NCI-H2029 (cell line): ENCODE measurements at places on chromosomes 4 and X.

DNA sequence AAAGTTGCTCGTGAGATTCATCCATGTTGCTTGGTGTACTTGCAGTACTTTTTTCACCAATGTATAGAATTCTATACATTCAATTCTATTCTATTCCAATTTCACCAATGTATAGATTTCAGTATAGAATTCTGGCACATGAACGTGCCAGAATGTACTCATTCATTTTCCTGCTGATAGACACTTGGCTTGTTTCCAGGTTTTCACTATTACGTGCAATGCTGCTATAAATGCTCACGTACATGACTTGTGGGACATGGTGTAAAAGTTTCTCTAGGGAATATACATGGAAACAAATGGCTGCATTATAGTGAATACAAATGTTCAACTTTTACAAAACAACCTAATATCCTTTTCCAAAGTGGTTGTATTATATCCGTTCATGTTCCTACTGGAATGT, 6.8 kb upstream of the CXorf66 start:
- DNase-seq: no peak

GRCh38 chrX:23548164-23548563, 119.1 kb upstream of the PRDX4 start:
- no peak for DNase-seq

DNA sequence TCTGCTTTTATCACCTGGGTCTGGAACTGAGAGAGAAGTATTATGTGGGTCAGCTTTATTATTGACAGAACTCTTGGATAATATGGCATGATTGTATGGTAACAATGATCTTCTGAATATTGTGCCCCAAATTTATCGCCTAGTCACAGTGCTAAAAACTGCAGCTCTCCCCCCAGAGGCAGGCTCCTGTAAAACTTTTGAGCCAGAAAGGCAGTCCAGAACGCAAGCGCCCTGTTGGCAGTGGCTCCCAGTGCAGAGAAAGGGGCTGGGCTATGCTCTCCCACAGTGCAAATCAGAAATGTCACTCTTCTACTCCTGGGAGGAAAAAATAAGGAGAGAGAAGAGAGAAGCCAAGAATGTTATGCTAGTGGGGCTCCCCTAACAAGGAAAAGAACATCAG, 50.5 kb downstream of the HELT start:
- DNase-seq: no peak

DNA sequence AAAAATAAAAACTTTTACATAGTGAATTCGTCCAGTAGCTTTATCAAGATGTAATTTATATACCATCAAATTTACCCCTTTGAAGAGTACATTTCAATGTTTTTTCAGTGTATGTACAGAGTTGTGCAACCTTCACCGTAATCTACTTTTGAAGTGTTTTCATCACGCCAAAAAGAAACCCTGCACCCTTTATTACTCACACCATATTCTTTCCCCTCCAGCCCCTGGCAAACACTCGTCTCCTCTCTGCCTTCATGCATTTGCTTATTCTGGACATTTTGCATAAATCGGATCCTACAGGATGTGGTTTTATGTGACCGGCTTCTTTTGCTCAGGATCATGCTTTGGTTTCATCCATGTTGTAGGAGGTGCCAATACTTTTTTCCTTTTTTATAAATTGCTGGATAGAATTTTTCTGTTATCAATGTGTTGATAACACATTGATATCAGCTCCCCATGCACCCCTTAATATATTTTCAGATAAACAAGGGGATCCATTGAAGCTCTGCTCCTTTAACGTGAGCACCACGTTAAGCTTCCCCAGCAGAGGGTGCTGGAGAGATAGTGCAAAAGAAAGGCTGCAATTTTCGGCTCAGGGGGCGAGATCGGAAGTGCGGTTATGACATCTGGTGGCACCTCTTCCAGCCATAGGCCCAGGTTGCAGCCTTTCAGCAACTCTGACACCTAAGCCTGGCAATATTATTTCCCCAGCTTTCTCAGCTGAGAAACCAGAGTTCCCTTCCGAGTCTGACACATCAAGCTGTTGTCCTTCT, 100.1 kb upstream of the VCX3B start:
- DNase-seq: peak; percentile 13

DNA sequence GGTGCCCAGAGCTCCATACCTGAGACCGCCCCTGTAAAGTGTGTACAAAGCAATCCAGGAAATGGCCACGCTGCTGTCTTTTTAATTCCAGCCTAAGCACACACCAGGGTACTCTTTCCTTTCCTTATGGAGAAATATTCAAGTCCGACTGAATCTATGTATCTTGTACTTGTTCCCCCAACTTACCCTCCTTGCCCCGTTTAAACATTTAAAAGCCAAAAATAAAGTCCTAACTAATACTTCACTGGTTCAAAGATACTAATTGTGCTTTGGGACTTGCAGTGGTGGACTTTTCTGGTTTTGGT, 731 bp upstream of the AMMECR1 start:
- no peak for DNase-seq

DNA sequence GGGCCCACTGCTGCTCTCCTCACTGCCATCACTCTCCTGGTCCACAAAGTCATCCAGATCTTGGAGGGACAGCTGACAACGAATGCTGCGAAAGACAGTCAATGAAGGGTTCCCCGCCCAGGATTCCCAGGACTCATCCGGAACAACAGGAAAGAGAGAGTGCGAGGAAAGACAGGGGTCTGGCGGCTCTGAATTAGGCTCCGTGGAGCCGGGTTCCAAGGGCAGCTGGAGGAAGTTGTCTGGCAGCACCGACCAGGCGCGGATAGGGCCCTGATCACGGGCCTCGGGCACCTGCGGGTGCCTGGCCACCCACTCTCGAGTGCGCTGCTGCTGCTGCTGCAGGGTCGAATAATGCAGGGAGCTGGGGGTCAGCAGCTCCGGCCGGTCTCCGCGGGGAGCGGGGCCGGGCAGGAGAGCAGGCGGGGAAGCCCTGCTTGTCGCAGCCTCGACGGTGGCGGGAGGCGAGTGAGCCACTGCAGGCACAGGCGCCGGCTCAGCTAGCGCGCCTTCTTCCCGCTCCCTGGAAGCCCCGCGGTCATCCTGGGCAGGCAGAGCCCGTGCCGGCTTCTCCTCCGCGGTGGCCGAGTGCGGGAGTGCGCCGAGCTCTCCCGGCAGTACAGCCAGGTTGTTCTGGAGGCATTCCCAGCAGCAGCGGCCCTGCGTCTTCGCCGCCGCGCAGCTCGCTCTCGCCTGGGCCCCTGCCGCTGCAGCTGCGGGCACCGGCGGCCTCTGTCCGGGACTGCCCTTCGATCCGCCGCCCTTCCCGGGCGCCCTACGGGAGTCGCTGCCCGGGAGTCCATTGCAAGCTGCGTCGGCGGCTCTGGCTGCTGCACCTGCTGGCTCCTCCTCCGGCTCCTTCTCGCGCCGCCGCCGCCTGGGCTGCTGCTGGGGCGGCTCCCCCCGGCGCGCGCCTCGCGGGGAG, 1.1 kb downstream of the SOWAHB start:
- DNase-seq: peak; percentile 13

DNA sequence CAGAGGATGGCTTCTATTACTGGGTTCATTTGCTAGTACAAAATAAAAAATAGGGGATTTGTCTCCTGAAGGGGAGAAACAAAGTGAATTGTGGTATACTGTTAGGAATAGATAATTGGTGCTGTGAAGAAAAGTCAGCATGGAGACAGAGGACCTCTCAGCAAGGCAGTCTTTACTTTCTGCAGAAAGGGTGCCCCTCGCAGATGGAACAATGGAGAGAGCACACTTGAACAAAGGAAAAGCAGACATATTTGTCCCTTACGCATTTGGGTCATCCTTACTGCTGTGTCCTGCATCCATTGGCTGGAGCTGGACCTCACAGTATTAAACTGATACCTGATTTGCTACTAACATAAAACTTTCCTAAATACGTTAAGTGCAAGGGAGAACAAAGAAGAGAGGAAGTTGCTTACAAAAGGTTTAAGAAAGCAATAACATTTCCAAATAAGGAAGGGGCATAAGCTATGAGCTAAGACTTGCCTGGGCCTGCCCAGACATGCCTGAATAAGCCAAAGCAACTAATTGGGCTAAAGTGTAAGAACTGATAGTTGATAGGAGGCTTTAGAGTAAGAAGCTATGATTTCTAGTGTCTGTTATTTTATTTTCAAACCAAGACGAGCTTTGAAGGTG, 83.8 kb downstream of the CCKAR start:
- no peak for DNase-seq

DNA sequence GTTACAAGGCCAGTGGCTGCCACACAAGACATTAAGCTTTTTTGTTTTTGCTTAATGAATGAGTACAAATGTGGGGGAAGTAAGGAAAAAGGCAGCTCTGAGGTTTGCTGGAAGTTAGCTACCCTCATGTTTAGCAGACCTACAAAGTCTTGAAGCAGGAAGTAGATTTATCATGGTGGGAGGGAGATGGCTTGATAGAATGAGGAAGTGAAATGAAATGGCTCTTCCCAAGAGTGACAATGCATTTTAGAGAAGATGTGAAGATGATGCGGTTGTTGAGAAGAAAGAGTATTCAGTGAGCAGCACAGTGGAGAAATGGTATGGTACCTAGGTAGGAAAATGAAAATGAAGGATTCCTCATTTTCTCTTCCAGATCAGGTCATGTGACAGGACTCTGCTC, 108.0 kb downstream of the SLIT2 start:
- DNase-seq: no peak

DNA sequence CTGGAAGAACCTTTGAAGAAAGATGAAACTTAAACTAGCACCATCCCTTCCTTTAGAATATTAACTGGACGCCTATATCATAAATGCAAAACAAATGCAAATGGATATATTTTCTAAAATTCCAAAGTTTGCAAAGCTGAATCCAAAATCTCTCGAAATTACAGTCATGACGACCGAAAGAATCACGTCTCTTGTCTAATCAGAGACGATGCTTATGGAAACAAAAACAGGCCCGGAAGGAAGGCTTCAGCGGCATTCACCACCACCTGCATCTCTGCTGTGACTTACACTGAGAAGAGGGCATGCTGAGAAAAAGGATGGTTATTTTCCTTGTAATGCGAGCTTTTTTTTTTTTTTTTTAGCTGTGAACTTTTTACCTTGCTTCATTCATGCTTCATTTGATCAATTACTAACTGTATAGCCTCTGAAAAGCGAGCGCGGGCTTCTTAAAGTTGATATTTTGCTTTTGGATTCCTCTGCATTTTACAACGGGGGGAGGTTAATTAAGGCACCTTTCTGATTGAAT, 209.3 kb downstream of the SOWAHB start:
- DNase-seq: no peak

DNA sequence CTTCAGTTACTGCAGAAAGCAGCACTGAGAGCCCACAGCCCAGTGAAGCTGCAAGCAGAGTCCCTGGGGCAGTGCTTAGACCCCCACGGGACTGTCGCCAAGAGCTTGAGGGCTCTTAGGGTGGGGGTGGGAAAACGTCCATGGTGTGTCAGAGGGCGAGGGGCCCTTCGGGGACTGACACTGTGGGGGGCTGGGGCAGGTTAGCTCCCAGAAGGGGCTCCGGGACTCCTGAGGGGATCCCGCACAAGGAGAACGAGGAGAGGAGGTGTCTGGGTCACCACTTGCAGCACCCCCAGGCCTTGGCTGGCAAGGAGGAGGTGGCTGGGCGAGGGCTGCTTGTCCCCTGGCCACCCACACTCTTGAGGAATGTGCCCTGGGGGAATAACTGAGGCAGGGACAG, 20.8 kb downstream of the NAT8L start:
- DNase-seq: no peak

DNA sequence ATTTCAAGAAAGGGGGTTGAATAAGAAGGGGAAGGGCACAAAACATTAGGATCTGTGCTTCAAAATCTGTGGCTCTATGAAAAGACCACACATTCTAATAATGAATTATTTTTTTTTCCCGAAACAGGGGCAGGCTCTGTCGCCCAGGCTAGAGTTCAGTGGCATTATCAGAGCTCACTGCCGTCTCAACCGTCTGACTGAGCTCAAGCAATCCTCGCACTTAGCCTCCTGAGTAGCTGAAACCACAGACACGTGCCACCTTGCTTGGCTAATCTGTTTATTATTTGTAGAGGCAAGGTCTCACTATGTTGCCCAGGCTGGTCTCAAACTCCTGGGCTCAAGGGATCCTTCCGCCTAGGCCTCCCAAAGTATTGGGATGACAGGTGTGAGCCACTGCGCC, 33.4 kb downstream of the ACSL1 start:
- DNase-seq: no peak

DNA sequence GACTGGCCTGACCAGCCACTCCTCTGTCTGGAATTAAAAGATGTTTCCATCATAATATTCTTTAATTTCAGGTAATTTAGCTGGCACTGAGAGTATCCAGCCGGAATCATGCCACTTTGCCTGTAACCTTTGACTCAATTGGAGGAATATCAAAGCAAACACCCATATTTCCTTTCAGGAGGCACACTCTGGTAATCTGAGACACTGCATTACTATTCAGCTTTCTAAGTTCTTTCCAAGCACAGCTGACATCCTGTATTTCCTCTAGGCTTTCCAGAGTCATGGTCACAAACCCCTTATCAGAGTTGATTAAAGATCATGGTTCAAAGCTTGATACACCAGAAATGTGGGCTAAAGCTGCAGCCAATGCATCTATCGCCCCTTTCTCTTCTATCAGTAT, 29.3 kb downstream of the INTS12 start:
- peak; percentile 46 for DNase-seq

- DNase-seq: peak; percentile 20
Measured at GRCh38 chr4:182556580-182556979, 313.4 kb downstream of the TENM3 start.

- DNase-seq: no peak
Measured at GRCh38 chr4:153094435-153094834, 109.8 kb upstream of the TRIM2 start.

DNA sequence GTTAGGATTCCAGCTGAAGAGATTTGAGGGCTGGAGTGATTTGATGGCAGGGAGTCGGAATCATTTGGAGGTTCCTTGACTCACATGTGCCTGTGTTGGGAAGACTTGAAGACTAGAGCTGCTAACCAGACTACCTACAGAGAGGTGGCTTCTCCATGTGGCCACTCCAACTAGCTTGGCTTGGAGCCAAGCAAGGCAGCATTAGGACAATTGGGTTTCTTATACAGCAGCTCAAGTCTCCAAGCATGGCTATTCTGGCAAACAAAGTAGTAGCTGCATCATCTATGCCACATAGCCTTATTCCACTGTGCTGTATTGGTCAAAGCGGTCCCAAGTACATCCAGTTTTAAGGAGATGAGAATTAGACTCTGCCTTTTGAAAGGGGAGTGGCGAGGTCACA, 171.7 kb upstream of the SLC4A4 start:
- DNase-seq: no peak

DNA sequence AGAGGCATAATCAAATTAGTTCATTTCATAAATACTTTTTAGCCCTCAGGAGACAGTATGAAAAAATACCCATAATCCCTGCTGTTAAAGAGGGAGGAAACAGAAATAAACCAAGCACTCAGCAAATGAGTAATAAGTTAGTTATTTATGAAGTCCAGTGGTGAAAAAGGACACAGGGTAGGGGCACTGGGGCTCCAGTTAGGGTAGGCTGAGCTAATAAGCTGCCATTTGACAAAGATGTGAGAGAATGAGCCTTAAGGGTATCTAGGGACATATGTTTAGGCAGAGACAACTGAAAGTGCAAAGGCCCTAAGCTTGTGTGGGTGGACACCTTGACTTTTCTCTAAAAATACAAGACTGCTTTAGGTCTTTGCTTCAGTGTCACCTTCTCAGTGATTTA, 94.4 kb downstream of the IL15 start:
- no peak for DNase-seq

- no peak for DNase-seq
Measured at GRCh38 chr4:55654131-55654530, 18.0 kb upstream of the NMU start.

GRCh38 chr4:161663844-161664243, 500.0 kb downstream of the FSTL5 start:
- no peak for DNase-seq
